ENCODE measurements at places on chromosomes 5 and 9.

GRCh38 chr9:106875529-106875928, 12.6 kb downstream of the ZNF462 start:
- no peak for DNase-seq

- DNase-seq = no peak
Observed at GRCh38 chr9:78879324-78880100, 582.6 kb downstream of the PSAT1 start.

GRCh38 chr5:145887976-145888574, 15.3 kb upstream of the GRXCR2 start:
- peak; percentile 61 for DNase-seq

DNA sequence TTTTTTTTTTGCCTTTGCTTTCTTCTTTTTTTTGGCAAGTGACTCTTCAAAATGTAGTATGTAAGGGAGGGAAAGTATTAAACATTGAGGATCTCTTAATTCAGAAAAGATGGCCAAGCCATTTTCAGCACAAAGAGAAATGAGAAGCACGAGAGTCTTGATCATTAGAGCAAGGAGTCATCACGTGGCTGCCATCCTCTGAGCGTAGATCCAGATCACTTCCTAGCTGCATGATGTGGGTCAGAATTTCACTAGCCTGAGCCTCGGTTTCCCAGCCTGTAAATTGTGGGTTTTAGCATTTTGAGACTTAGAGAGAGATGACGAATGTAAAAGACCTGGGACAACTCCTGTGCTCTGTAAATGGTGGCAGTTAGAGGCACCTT, 312.9 kb downstream of the ARHGEF28 start:
- no peak for DNase-seq

DNA sequence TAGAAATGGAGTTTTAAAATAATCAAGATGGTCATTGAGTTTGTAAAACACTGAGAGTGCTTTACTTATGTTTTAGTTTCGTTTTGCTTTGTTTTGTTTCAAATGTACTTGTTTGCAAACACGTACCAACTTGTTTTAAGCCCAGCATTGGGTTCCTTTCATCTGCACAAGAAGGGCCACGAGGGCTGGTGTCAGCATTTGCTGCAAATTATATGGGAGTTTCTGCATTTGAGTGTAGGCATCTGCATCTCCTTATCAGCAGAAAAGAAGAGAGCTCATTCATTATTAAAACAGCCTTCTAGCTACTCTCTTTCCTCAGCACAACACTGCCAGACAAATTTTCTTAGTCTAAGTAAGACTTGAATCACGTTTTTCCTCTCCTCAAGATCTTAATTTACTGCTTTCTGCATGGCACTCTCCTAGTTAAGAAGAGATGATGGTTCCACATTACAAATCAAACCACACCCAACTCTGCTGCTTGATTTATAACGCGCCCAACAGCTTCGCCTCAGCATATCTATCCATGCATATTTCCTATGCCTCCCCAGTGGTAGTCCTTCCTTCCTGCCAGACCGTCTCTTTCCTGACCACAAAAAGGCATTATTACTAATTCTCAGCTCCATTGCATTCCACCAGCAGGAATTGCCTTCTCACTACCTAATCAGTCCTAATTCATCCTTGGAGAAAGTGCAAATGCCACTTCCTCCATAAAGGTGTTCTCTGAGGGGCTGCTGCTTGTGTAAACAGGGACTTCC, 95.2 kb upstream of the CAST start:
- no peak for DNase-seq

DNA sequence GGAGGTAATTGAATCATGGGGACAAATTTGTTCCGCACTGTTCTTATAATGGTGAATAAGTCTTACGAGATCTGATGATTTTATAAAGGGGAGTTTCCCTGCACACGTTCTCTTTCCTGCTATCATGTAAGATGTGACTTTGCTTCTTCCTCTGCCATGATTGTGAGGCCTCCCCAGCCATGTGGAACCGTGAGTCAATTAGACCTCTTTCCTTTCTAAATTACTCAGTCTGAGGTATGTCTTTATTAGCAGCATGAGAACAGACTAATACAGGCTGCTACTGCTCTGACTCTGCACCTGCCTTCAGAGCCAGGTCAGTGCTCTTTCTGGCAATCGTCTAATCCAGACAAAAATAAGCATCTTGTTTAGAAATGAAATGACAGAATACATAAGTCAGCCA, 479.2 kb upstream of the TUSC1 start:
- DNase-seq = no peak

DNA sequence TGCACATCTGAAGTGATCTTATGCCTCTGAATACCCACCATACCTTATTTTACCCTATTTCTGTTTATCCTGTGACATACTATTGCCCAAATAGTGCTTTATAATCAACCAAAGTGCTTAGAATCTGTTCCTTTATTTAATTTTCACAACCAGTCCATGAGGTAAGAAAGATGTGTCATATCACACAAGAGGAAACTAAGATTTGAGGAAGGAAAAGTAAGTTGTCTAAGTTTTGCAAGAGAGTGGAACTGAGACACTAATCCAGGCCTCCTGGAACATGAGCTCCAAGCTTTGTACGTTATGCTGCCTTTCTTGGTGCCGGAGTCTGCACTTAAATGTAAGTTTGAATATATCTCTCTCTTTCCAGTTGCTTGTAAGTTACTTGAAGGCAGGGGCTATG, 17.2 kb downstream of the KDM3B start:
- DNase-seq = no peak
